Chondrocyte (in vitro differentiated cells): ENCODE measurements at places on chromosomes 6 and 20. TPM values are rescaled to one million over a fixed set of nuclear protein-coding genes. Genes with fewer than 3 reads are reported as not detected.

HLA-DQB2 gene
- not detected in 3 replicates for total RNA-seq

ZBTB22 gene
- 21.4 to 22.2 TPM (median 22.1 TPM) in 3 replicates for total RNA-seq

DNA sequence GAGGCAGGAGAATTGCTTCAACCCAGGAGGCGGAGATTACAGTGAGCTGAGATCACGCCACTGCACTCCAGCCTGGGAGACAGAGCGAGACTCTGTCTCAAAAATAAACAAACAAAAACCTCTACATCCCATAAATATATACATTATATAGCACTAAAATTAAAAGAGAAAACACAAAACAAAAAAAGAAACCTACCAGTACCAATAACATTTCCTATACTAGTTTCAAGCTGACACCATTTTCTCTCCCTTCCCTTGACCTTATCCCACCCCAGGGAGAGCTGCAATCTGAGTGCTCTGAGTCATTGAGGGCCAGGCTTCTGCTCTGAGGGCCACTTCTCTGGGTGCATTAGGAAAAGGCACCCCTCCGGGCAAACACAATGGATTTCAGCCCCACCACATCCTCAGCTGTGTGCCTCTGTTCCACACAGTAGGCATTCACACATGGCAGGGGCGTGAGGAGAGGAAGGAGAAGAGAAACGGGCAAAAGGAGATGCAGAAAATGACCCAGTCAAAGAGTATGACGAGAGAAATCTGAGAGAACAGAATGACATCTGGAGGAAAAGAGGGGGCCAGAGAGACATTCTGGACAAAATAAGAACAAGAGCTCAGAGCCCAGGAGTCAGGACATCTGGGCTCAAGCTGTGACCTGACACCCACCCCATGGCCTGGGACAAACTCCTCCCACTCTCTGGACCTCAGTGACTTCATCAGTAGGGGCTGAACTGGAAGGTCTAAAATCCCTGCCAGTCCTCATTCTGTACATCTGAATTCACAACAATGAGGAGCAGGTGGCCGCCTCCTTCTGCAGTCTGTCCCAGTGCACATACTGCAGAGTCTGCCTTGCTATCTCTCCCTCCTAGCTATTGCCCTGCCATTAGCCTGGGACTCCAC is 18.2 kb downstream of the TRIM26 start:
- DNase-seq: no peak

FOXQ1 gene
- 0.15 TPM in 1 of 3 replicates, not detected in the others for total RNA-seq

MLIP gene
- total RNA-seq: 1.5 TPM in 1 of 3 replicates, not detected in the others

- DNase-seq: no peak
Measured at GRCh38 chr6:168920289-168920688, 333.4 kb downstream of the THBS2 start.

GRCh38 chr20:2038161-2038560 is 44.3 kb upstream of the PDYN start:
- no peak for DNase-seq

DNA sequence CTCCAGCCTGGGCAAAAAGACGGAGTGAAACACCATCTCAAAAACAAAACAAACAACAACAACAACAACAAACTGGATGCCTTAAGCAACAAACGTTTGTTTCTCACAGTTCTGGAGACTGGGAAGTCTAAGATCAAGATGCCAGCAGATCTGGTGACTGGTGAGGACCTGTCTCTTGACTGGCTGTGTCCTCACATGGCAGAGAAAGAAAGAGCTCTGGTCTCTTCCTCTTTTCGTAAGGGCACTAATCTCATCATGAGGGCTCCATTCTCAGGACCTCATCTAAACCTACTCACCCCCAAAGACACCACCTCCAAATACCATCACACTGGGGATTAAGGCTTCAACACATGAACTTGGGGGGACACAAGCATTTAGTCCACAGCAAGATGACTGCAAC is 13.5 kb upstream of the GFOD1 start:
- DNase-seq: no peak

IPCEF1 gene
- not detected in 3 replicates for total RNA-seq

DNA sequence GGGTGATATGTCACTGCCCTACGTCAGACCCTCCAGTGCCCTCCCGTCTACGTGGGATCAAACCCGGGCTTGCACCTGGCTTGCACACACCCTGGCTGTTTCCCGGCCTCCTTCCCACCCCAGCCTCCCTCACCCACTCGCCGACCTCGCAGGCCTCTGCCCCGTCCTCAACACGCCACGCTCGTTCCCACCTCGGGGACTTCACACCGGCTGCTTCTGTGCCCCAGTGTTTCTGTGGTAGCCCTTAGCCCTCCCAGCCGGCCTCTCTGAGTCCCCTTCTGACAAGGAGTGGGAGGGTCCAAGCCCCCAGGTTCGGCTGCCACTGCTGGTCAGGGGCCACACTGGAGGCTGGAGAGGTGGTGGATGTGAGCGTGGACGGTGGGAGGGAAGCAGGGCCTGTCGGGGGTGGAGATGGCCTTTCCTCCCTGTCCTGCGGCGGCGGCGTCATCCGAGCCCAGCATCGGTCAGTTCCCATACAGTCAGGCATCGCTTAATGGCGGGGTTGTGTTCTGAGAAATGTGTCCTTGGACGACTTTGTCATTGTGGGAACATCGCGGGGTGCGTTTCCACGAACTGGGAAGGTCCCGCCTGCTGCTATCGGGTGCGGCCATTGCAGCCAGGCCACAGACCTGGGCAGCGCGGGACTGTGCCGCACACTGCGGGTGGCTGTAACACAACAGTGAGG is 11.4 kb upstream of the KIF25 start:
- no peak for DNase-seq

DSP gene
- 464 to 589 TPM (median 471 TPM) in 3 replicates for total RNA-seq

DNA sequence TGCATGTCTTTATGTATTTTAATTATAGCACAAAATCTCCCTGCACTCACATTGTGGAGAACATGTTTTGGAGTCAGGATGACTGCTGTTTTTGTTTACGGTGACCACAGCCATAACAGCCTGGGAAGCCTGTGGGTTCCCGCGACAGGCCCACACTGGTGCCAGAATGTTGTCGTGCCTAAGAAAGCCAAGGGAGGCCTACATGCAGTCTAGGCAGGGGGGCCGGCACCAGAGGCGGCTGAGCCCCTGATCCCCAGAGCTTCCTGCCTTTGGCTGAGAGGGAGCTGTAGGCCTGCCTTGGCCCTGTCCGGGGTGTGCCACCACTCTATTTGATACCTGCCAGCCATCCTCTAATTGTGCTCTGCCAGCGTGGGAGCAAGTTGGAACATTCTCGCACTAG is 46.7 kb downstream of the TBC1D7 start:
- DNase-seq: no peak

DNA sequence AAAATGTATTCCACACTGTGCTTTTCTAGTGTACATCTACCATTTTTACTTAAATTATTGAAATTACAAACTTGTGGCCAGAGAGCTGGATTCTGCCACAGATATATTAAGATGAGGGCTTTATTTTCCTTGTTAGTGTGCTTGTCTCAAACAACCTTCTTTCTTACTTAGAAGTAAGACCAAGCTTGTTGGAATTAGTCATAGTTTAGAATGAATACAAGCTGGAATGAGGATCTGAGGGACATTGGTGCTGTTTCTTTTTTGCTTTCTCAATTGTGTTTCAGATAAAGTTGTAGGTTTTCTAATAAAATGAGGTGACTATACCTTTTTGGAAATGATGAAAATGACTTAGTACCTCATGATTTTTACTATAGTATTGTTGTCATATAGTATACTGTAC is 40.3 kb downstream of the UBR2 start:
- no peak for DNase-seq

- DNase-seq: no peak
Measured at GRCh38 chr6:157068691-157069324, 254.5 kb downstream of the TMEM242 start.

DNA sequence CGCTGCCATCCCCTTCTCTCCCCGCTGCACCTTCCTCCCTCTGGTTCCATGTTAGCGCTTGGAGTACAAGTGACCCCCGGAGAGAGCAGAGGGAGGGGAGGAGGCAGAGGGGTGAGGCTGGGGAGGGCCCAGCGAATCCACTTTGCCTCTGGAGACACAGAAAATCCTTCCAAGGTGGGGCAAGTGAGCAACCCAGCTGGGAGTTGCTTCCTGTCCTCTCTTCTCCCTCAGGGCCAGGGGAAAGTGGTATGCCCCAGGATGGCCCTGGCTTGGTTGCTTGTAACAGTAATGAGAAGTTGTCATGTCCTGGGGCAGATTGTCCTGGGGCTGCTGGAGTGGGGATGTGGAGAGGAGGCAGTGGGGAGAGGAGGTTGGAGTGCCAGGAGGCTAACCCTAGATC is 691 bp upstream of the ANGPT4 start:
- no peak for DNase-seq

- DNase-seq: no peak
Measured at GRCh38 chr6:164098857-164099267, 684.3 kb downstream of the QKI start.

DNA sequence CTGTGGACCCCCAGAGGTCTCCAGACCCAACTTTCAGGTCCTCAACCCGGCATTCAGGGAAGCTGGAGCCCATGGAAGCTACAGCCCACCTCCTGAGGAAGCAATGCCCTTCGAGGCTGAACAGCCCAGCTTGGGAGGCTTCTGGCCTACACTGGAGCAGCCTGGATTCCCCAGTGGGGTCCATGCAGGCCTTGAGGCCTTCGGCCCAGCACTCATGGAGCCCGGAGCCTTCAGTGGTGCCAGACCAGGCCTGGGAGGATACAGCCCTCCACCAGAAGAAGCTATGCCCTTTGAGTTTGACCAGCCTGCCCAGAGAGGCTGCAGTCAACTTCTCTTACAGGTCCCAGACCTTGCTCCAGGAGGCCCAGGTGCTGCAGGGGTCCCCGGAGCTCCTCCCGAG is 950 bp downstream of the GNAS start:
- no peak for DNase-seq

SEL1L2 gene
- not detected in 3 replicates for total RNA-seq

DNA sequence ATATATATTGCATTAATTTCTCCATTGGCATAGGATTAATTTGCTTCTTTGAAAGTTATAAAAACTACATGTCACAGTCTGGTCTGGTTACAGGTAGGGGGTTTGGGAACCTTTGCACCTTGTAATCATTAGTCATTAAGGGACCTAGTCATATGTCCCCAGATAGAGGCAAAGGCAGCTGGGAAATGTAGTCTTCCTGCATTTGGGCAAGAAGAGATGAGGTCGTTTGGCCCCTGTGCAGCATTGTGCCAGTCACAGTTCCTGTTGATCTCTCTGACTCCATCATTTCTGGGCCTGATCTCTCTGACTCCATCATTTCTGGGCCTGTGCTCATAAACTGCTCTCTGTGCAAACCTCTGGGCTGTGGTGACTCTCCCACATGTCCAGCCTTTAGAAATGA is 73.2 kb downstream of the BCKDHB start:
- no peak for DNase-seq

C6orf141 gene
- not detected in 3 replicates for total RNA-seq

DNA sequence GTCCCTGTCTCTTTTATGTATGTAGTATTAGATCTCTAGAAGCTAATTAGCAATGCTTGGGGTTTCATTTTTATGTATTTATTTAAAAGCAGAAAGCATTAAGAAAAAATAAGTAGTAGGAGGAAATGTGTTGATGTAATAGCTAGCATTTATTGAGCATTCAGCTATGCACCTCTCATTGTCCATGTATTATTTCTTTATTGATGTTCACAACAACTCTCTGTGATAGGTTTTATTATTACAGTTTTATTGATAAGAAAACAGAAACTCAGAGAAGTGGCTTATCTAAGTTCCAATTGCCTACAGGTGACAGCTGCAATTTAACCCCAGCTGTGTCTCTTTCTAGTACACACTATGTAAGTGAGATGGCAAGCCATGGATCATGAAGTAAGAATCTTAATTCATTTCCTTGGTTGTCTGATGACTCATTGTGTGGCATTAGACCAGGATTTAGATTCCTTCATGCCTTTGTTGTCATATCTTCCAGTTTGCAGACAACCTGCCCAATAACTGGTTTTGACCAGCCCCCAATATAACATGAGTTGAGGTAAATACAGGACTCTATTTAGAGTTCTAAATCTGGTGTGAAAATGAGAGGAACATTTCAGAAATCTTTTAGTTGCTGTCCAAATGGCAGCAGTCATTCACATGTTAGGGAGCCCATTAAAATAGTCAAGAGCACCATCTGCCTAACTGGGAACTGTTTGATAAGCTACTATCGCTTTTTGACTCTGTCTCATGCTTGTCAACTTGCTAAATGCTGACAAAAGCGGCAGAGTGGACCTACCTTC is 170.8 kb upstream of the PHACTR1 start:
- no peak for DNase-seq

GRCh38 chr6:111758608-111759329 is 114.5 kb downstream of the FYN start:
- no peak for DNase-seq

GRCh38 chr6:144017166-144018094 is 9.4 kb upstream of the PLAGL1 start:
- DNase-seq: no peak

DNA sequence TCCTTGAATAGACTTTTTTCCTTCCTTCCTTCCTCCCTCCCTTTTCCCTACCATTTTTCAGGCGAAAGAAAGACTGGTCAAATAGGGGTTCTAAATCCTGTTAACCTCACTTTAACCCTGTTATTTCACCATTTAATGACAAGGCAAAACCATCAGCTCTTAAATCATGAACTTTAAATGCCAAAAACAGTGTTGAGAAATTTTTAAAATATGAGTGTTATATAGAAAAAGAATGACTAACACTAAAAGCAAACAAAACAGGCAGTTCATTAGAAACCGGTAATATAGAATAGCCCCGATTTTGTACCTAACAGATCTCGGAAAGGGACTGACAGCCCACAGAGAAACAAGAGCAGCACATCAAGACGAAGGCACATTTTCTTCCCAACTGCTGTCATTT is 57.4 kb upstream of the CEP85L start:
- DNase-seq: no peak
